Activated B cell treated with CpG ODN at 0.5 μM for 24 hours (primary cell): ENCODE measurements at places on chromosomes 6 and 20.

DNA sequence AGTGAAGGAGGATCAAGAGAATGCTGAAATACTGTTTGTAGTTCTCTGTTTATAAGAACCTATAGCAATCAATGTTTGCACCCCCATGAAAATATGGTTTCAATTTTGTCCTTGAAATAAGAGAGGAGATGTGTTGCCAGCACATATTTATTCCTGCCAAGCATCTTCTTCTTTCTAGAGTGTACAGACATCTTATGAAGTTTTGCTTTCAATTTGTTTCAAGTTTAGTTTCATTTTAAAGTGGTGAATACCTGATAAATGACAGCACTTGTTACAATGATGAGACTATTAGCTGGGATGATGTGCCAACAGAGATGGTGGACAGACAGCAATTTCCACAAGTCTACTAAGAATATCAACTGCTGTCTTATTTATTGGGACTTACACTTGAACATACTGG is 39.2 kb upstream of the CENPW start:
- DNase-seq: no peak

GRCh38 chr6:82372656-82373055 is 9.0 kb downstream of the TPBG start:
- DNase-seq: no peak

DNA sequence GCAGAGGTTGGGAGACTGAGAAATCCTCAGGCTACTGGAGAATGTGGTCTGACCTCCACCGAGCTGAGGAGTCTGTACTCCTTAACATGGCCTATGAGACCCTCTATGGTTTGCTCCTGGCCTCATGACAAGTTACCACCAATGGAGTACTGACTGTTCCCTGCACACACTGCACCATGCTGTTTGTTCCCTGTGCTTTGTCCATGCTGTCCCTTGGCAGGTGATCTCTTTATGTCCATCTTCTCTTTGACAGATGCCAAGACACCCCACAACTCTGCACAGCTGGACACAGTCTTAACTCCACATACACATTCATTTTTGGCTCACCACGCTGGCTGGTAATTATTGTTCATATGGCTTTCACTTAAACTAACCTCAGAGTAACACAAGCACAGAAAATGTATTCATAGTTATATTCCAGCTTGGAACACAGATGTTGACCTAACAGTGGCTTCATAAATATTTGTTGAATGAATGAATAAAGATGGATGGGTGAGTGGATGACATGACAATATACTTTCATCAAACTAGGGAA is 258.0 kb downstream of the ATXN1 start:
- no peak for DNase-seq

DNA sequence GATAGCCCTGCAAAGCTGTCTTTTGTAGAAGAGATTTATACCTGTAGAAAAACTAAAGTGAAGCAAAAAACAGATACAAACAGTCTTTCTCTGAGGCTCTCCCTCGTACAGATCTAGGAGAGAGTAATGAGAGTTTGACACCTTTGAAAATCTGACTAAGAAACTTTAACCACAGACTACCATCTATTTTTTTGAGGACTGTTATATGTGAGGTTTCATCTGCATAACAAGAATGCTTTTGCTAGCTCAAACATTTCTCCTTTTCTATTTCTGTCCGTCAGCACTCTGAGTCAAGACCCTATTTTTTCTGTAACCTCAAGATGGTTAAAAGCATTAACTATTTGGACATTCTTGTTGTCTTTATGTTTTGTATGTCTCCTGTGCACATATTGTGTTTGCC is 193.0 kb downstream of the BTBD3 start:
- no peak for DNase-seq

GRCh38 chr6:21873562-21873961 is 280.0 kb downstream of the SOX4 start:
- no peak for DNase-seq

- DNase-seq: no peak
These were observed 26.1 kb upstream of the FOXF2 start for GRCh38 chr6:1363298-1363697.
